ENCODE measurements at places on chromosomes 7 and 10.

- no peak for DNase-seq
Observed at GRCh38 chr10:6095810-6096570, 7.2 kb downstream of the RBM17 start.

- no peak for DNase-seq
Observed at GRCh38 chr7:13826752-13827151, 162.7 kb downstream of the ETV1 start.

- no peak for DNase-seq
Observed at GRCh38 chr7:3229904-3230470, 71.1 kb upstream of the SDK1 start.

DNA sequence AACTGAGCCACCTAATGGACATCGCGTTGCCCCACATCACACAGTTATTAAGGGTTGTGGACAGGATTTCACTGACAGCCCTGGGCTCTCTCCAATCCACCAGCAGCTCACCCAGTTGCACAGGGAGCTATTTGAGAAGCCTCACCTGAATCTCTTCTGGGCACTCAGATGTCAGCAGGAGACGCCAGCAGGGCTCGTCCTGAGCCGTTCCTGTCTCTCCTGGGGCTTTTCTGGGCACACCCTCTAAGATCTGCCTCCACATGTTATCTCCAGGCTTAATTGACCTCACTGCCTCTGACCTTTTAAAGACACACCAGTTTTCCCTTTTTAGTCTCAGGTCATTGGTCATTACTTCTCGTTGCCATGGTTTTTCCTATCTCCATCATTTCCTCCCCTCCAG is 63.0 kb downstream of the GRID1 start:
- no peak for DNase-seq

DNA sequence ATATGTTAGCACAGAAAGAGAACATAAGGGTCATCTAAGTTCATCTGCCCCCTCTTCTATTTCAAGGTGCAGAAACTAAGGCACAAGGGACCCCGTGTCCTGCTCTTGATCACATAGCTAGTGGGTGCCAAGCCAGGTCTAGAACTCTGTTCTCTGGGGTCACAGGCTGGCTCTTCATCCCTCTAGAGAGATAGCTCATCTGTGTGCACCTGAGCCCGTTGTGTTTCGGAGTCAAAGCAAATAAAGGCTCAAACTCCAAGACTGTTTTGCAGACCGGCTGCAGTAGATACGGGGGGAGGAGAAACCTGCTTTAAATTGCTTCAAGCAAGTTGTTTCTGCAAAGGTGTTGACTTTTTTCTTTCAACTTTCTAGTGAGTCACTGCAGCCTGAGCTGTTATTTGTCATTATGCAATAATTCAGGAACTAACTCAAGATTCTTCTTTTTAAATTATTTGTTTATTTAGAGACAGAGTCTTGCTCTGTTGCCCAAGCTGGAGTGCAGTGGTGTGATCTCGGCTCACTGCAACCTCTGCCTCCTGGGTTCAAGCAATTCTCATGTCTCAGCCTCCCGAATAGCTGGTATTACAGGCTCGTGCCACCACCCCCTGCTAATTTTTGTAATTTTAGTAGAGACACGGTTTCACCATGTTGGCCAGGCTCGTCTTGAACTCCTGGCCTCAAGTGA is 6.5 kb downstream of the BLVRA start:
- DNase-seq, result no peak

DNA sequence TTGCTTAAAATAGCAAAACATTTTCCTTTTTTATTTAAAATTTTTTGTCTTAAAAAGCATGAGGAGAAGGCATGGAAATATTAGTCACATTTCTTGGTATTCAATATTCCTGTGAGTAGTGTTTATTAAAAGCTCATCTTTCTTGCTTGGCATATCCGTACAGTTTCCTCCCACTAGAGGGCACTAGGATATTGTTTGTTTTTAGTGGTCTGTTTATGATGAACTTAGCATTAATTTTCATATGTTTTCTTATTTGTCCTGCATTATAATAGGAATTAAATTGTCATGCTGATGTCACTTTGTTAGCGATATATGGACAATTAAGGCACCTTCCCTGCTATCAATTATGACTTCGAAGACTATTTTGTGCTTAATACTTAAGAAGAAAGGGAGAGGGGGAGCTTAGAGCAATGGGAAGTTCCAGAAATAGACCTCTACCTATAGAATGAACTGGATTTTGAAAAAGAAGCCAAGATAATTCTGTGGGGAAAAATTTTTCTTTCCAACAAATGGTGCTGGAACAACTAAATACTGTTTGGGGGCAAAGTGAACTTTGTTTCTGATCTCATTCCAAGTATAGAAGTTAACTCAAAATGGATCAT is 91.0 kb upstream of the STRIP2 start:
- peak; percentile 28 for DNase-seq

DNA sequence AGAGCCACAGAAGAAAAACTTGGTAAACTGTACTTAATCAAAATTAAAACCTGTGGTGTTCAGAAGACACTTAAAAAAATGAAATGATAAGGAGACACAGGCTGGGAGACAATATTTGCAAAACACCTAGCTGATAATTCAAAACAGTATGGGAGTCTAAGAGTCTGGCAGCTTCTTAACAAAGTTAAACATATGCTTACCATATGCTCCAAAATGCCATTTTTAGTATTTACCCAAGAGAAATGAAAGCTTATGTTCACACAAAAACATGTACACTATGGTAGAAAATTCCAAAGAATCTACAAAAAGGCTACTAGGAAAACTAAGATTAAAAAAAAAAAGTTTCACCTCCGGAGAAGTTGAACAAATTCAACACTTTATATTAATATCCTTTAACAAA is 48.6 kb downstream of the ITGB1 start:
- DNase-seq, result no peak

DNA sequence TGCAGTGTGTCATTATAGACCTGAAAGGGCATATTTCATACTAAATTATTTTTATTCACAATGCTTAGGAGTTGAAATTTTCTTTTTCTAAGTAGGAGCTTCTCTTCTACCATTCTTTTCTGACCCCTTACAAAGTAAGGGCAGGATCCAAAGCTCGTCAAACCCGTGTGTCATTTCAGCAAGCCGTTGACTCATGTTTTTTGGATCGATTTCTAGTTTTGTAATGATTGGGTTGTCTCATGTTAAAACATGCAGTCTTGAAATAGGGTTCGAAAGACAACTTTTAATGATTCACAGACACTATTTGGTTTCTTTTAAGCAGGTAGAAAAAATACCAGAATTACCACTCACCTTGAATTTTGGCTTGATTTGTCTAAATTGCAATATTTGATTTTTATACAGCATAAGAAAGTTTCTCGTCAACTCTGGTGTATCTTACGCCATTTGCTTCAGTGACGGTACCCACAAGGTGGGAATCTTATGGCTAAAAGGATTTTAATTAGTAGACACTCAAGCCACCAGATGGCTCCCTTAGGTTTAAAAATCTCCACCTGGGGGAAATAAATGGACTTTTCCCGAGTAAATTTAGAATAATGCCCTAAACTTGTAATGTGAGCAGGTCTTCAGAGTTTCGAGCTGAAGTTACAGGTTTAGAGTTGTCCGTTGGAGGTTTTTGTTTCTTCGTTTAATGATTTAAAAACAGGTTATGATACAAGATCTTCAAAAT is 283.4 kb downstream of the CCDC3 start:
- DNase-seq, result no peak

DNA sequence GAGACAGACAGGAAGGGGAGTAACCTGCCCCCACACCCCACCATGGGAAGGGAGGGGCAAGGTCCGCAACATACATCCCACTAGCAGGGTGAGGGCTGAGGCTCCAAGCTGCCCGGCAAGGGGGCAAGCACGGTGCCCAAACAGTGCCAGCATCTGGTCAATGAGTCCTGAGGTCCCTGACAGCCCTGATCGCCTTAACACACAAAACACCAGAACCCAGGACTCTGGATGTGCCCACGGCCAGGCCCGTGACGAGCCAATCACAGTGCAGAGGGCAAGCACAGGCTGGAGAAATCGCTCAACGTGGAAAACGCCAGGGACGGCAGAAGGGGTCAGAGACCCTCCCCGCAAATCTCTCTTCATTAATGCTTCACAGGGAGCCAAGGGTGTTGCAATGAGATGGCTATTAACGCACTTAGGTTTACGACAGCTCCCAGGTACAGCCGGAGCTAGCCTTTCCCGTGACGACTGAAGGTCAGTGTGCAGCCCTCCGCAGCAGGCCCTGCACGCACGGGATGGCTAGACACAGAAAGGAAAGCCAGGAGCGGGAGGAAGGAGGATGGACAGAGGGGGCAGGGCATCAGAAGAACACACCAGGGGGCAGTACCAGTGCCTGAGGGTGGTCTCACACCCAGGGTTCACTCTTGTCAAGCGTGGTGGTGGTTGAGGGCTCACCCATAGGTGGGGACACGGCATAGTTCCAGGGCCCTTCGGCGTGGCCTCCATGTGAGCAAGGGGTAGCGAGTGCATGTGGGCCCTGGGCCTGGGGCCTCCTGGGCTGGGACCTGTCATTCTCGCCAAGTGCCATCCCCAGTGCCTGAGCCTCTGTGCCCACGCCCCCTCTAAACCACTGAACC is 220.5 kb downstream of the MAD1L1 start:
- no peak for DNase-seq

DNA sequence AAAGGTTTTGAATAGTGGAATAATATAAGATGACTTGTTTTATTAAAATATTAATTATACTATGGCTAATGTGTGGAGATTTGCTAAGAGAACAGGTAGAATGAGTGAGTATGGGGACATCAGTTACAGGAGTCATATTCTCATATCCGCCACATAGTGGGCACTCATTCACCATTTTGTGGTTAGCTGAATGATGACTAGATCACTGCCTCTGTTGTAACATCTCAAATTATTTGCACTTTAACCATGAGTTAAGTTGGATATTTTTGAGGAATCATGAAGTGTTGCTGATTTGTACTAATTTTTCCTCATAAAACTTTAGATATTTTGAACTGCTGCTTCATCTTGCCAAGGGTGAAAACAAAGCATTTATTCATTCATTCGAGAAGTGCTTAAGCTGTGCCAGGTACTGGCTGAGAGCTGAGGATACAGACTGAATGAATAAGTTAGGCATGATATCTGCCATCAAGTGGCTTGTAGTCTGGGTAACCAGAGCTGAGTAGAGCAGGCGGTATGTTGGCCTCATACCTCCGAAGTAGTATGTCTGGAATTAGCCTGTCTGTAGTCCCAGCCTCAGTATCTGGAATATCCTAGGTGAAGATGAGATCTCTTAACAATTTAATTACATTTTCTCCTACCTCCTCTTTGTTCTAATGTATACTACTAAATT is 100.5 kb downstream of the ZEB1 start:
- DNase-seq, result no peak

DNA sequence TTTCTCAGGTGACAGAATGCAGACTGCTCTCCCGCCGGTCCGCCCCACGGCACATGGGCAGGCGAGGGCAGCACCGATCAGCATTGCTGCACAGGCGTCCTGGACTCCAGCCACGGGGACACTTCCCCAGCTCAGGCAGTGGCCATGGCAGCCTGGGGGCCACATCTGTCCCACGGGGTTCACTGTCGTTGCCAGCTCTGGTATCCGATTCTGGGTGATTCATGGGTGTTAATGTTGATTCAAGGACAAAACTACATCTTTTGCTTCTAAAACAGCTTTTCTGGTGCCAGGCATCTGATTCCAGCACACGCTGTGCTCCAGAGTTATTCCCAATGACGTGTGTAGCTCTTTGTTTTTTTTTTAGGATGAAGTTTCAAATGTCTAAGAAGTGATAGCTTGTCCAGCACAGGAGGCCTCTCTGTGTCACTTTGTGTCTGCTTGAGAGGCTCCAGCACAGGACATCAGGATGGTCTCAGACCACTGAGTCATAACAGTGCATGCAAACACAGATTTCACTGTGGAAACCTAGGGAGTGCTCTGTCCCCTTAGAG is 218.0 kb downstream of the WDR37 start:
- DNase-seq, result no peak

DNA sequence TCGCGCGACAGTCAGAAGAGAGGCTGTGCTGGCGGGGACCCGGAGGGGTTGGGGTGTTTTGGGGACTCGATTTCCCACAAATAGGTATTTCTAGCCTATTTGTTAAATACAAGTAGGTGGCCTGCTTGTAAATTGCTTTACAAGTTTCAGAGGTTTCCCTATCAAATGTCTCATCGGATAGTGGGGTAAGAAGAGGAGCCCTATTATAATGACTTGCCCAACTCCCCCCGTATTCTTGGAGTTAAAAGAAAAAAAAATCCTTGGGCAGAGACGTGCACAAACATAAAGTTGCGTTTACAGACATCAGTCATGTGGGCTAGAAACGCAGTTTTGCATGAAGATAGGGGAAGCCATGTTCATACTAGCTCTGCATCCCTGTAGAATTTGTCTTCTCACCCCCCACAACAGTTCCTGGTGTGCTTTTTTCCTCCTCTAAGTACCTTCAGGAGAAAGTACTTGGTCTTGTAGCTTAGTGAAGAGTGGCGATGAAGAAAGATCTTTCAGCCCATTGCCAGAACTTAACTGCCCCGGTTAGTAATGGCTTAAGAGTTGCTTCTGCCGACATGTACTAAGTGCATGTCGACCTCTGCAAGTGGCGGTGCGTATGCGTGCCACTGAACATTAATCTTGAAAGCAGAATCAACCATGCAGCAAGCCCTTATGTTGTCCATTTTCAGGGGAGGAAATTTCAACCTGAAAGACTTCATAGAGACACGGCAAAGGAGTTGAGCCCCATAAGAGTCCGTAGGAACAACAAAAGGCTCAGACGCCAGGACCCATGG is 832 bp upstream of the TIAL1 start:
- no peak for DNase-seq

DNA sequence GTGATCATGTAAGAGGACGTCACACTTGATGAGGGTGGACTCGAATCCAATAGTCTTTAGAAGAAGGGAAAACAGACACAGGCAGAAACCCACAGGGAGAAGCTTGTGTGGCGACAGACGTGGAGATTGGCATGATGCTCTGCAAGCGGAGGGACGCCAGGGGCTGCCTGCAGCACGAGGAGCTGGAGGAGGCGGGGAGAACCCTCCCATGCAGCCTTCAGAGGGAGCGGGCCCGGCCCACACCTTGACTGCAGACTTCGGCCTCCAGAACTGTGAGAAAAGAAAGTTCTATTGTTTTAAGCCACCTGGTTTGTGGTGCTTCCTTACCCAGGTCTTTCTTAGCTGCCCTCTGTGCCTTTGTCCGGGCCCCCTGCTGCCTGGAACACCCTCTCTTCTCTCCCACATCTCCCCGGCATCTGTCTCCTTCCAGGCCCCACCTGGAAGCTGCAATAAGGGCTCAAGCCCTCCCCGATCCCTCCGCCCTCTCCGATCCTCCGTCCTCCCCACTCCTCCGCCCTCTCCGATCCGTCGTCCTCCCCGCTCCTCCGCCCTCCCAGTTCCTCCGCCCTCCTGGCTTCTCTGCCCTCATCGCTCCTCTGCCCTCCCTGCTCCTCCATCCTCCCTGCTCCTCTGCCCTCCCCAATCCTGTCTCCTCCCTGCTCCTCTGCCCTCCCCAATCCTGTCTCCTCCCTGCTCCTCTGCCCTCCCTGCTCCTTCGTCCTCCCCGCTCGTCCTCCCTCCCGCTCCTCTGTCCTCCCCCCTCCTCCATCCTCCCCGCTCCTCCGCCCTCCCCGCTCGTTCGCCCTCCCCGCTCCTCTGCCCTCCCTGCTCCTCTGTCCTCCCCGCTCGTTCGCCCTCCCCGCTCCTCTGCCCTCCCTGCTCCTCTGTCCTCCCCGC is 17.4 kb upstream of the PRKAG2 start:
- DNase-seq, result no peak

- DNase-seq, result no peak
Observed at GRCh38 chr7:35781767-35782515, 18.9 kb upstream of the SEPTIN7 start.

GRCh38 chr10:35913628-35914027 is 271.5 kb upstream of the FZD8 start:
- DNase-seq, result no peak

- DNase-seq, result no peak
Observed at GRCh38 chr10:132203256-132204077, 16.7 kb downstream of the DPYSL4 start.

- DNase-seq, result no peak
Observed at GRCh38 chr10:112184379-112184778, 814 bp upstream of the GPAM start.

Data from NCI-H2029 treated with DMSO at 0.1 percent for 48 hours (cell line).